ENCODE measurements at places on chromosomes 13 and 19.

DNA sequence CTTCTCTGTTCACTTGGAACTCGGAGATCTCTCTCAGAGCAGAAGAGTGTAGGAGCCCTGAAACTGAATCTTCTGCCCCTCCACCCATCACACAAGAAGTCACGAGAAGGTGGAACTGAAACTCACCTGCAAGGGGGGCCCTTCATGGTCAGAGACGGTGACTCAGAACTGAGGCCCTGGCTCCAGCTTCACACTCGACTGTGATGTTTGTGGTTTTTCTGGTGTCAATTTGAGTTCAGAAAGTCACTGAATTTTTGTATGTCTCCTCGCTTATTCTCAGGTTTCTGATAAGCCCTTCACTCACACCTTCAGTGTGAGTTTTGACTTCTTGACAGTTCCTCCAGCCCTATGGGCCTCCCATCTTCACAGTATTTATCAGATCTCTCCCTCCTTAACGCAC lies 23.1 kb downstream of the SIGLEC5 start:
- DNase-seq, result no peak

DNA sequence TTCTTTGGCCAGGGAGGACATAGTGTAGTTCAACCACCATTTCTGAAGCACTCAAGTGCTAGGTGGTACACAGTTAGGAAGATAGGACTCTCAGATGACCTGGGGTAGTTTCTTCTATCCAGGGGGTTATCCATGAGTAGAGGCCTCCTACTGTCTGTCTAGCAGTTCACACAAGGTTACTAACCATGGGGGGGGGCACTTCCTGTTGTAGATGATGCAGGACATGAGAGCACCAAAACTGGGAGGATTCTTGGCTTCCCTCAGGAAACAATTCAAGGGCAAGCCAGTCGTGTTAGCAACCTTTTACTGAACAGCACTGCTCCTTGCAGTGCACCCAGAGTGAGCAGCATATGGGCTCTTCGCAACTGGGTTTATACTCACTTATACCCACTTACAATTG lies 8.9 kb upstream of the TPP2 start:
- DNase-seq, result no peak

GRCh38 chr19:2041683-2042484 lies 9.2 kb downstream of the MKNK2 start:
- peak; percentile 99 for DNase-seq

DNA sequence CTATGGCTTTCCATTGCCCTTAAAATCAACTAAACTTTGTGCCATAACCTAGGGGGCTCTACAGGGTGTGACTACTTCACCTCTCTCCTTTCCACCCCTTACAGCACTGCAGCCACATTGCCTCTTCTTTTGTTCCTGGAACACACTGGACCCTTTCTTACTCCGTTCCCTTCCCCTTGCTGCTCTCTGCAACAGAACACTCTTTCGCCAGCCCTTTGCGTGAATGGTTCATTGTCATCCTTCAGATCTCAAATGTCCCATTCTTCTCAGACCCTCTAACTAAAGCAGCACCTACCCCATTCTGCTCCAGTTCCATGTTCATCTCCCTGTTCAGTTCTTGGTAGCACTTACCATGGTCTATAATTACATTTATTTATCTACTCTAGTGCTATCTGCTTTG lies 208.3 kb downstream of the OXGR1 start:
- DNase-seq, result no peak

DNA sequence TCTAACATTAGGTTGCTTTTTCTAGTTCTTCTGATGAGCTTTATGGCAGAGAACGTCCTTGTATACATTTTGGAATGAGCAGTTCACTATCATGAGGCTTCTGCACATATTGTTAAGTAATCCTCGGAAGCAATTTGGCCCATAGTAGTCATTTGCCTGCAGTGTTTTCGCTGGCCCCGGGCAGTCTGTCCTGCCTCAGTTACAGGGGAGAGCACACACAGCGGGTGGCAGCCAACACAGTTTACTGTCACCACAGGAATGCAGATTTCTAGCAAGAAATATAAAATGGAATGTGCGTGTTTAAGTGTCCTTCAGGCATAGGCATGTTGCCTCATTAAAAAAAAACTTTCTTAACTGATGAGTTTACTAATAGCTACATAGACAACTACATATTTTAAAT lies 71.5 kb upstream of the GJB6 start:
- no peak for DNase-seq

- DNase-seq, result peak; percentile 20
These were observed 255.1 kb upstream of the SOX21 start for GRCh38 chr13:94967183-94968039.
